Activated CD4-positive, CD25-positive, alpha-beta regulatory T cell (primary cell): ENCODE measurements at places on chromosomes 6 and 20.

DNA sequence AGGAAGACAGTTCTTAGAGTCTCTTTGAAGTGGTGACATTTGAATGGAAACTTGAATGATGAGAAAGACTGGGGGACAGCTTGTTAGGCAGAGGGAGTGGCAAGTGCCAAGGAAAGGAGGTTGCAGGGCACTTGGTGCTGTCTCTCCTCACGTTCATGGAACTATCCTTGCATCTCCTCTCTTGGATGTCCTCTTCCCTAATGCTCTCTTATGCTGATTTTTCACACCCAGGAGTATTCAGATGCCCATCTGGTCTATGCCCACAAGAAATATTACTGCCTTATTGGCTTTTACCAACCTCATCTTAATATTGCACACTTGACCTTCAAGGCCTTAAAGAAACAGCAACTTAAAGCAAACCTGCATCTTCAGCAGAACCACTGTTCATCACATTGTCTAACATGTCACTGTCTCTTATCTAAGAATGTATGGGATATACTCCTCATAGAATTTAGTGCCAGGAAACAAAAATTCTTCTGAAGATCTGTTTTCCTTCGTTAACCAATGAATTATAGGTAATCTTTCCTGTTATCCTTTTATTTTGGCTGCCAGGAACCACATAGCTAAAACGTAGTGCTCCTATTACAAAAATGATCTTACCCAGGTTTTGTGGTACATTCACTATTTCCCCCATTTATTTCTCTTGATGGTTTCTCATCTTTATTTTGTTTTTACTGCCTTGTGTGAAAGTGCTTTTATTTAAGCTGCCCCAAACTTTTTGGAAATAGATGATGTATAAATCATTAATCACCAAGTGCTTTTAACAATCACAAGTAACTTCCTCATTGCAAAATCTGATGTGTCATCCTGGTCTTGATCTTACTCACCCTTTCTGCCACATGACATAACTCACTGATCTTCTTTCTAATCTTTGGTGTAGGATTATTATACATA is 12.8 kb downstream of the RGS17 start:
- DNase-seq = no peak

GRCh38 chr6:92690997-92691599 is 728.3 kb downstream of the EPHA7 start:
- no peak for DNase-seq

GRCh38 chr6:53813096-53813495 is 18.3 kb downstream of the LRRC1 start:
- DNase-seq = no peak

GRCh38 chr6:132490478-132491204 is 22.3 kb downstream of the STX7 start:
- no peak for DNase-seq

GRCh38 chr6:90483116-90483839 is 103.6 kb downstream of the MAP3K7 start:
- DNase-seq = no peak
